Kidney tubule cell (primary cell): ENCODE measurements at places on chromosomes 2 and 18.

DNA sequence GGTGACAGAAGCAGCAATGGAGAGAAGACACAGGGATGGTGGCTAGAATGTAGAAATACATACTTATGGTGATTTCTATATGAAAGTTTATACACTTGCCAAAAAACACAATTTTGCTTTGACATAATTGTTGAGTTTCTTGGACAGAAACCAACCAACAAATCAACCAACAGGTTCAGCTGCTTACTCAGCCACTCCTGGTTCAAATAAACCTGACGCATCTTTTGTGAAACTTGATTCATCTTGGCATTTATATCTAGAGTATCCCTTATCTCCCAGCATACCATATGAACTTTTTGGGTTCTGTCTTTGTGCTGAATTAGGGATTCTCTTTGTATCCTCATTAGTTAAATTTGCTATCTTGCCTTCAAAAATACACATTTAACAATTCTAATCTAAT is 54.1 kb upstream of the ERBB4 start:
- DNase-seq = no peak

DNA sequence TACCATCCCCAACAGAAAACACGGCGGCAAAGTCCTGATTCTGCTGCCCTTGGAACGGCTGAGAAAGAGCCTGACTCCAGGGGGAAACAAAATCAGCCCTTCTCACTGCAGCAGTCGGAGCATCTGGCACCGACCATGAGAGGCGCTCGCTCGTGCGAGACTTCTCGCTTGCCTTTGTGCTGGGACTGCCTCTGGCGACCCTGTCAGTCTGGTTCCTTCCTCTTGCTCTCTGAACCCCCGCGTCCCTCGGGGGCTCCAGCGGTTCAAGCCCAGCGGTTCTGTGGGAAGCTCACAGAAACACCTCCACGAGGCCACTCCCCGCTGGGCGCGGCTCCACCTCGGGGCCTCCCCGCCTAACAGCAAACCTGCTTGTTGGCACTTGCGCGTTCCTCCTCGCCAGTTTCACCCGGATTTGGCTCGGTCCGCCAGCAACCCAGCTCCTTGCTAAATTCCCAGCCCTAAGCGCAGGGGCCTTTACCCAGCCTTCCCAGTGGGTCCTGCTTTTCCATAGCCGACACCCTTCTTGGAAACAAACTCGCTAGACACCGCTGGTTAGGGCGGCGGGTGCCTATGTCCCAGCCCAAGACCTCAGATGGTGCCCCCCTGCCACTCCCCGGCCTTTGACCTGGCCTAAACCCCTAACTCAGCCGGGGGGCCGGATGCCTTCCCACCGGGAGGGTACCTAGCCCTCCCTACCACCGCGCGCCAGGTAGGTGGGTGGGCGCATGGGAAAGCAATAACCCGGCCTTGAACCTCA is 2.2 kb downstream of the RND3 start:
- peak; percentile 85 for DNase-seq

GRCh38 chr2:129820908-129821307 is 158.6 kb upstream of the RAB6C start:
- DNase-seq = no peak

- no peak for DNase-seq
Observed at GRCh38 chr2:152355409-152355831, 20.4 kb downstream of the FMNL2 start.

- DNase-seq = peak; percentile 59
Observed at GRCh38 chr18:29188760-29189159, 1011.8 kb upstream of the CDH2 start.

- DNase-seq = no peak
Observed at GRCh38 chr18:13372531-13372951, 154.0 kb downstream of the LDLRAD4 start.

- peak; percentile 42 for DNase-seq
Observed at GRCh38 chr2:58137221-58137620, 90.6 kb downstream of the VRK2 start.

- DNase-seq = no peak
Observed at GRCh38 chr2:39779341-39779851, 338 bp upstream of the THUMPD2 start.

DNA sequence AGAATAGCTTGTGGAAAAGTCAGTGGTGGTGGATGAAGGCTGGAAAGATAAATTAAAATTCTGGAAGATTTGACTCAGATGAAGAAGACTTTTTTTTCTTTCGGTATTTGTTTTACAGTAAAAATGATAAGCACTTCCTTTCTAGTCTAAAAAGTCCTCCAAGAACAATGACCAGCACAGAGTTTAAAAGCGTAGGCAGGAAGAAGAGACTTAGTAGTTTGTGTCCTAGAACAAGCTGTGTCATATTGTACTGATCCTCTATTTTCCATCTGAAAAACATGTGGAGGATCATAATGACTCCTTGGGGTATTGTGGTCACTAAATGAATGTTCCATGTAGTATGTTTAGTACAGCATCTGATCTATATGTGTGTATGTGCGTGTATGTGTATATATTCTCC is 132.4 kb upstream of the FSHR start:
- DNase-seq = no peak

GRCh38 chr18:45059695-45060094 is 379.0 kb downstream of the SETBP1 start:
- peak; percentile 74 for DNase-seq

DNA sequence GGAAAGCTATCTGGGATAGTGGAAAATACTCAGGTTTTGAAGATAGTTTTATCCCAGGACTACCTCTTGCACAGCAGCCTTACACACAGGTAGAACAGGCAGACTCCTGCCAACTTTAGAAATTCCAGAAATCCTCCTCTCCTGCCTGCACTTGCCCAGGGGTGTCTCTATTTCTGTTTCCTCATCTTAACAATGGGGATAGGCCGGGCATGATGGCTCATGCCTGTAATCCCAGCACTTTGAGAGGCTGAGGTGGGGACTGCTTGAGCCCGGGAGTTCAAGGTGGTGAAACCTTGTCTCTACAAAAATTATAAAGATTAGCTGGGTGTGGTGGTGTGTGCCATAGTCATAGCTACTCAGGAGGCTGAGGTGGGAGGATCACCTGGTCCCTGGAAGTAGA is 117.0 kb upstream of the ARL5A start:
- no peak for DNase-seq

DNA sequence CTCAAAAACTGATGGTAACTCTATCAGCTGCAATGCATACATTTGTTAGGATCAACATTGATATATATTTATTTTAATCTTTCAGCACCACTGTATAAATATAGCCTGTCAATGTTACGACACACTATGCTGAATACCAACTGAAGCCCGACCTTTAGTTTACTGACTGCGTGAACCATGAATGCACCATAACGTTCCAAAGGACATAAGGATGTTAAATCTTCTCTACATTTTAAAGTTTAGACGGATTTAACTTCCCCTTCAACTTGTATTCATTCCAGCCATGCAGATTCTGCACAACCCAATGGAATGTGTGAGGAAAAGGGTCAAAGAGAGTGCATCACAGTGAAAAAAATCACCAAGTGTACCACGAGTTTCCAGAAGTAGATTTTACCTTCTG is 489.5 kb downstream of the IRS1 start:
- DNase-seq = no peak
